ENCODE measurements at places on chromosomes 12 and 14.

GRCh38 chr12:105944628-105945027 lies 194.1 kb downstream of the NUAK1 start:
- DNase-seq: no peak

DNA sequence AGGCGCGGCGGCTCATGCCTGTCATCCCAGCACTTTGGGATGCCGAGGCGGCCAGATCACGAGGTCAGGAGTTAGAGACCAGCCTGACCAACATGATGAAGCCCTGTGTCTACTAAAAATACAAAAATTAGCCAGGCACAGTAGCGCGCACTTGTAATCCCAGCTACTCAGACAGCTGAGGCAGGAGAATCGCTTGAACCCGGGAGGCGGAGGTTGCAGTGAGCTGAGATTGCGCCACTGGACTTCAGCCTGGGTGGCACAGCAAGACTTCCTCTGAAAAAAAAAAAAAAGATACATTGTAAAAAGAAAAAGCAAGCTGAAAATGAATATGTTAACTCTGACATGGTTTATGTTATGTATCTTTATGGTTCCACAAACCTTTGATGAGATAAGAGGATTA lies 33.6 kb downstream of the RPGRIP1 start:
- no peak for DNase-seq

- DNase-seq: no peak
These were observed 195.8 kb upstream of the PZP start for GRCh38 chr12:9404031-9404430.

GRCh38 chr12:80325167-80325959 lies 118.7 kb upstream of the PTPRQ start:
- DNase-seq: no peak

- DNase-seq: no peak
These were observed 77.8 kb downstream of the RIN3 start for GRCh38 chr14:92591346-92591745.

DNA sequence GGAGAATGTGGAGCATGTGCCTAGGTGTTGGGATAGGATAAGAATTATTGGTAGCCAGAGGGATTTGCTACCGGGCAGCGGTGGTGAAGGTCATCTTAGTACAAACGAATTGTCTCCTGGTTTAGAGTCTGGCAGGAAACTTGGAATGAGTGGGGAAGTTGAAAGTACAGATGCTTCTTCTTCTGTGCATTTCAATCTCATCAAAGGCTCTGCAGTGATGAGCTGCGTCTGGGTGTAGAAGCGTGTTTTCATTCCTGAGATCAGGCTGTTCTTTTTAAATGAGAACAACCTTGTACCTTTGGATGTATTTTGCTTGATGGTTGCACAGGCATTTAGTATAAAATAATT lies 2.1 kb downstream of the WNK1 start:
- no peak for DNase-seq

- no peak for DNase-seq
These were observed 2.0 kb downstream of the DNAH10 start for GRCh38 chr12:123764109-123764508.

GRCh38 chr12:13817131-13817530 lies 164.3 kb downstream of the GRIN2B start:
- DNase-seq: no peak

DNA sequence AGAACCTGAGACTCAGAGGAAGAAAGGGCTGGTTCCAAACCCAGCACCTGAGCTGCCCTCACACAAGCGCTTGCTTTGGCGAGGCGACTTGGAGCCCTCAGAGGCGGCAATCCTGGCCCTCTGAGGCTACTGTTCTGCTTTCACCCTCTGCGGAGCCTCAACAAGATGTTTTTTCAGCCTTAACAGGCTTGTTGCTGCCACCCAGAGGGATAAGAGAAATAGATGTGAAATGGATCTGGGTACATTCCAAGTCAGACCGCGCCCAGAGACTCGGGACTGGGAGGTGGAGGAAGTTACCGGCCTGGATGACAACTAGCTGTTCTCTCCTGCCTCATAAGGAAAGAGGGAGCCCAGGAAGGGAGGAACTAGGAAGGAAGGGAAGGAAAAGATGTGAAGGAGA lies 89.6 kb downstream of the TTC7B start:
- no peak for DNase-seq

DNA sequence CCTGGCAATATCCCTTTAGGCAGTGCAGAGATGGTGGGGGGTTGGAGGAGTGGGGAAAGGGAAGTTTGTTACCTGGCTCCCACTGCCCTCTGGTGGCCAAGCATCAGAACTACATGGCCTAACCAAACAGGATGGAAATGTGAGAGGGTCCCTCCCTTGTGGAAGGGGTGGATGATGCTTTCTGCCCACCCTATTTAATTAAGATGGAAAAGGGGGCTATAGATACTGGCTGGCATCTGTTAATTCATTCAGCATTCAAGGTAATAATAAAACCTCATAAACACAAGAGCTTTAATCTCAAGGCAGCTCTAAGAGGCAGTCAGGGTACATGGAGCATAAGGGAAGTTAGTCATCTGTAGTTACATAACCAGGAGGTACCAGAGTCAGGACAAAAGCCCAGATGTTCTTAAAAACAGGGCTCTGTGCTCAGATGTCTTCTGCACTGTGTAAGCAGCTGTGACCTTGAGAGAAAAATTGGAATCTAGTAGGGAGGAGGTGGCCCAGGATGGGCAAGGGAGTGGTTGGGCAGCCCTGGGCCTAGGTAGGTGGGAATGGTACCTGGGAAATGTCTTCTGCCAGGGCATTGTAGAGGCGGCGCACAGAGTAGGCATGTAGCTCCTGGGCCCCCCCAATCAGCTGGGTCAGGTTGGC lies 4.6 kb downstream of the AP1G2 start:
- no peak for DNase-seq

GRCh38 chr12:124816295-124816854 lies 47.3 kb downstream of the SCARB1 start:
- no peak for DNase-seq

DNA sequence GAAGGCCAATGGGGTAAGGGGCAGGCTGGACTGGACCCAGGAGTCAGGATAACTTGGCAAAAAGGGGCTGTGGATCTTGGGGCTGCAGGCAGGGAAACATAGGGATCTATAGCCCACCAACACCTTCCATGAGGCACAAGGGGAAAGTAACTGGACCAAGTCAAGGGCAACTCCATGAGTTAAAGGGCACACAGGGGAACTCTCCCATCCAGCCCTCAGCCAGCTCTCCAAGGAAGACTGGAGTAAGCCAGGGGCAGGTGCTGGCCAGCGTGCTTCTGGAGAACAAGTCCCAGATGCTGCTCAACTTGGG lies 31.3 kb upstream of the ZFP36L1 start:
- DNase-seq: no peak

DNA sequence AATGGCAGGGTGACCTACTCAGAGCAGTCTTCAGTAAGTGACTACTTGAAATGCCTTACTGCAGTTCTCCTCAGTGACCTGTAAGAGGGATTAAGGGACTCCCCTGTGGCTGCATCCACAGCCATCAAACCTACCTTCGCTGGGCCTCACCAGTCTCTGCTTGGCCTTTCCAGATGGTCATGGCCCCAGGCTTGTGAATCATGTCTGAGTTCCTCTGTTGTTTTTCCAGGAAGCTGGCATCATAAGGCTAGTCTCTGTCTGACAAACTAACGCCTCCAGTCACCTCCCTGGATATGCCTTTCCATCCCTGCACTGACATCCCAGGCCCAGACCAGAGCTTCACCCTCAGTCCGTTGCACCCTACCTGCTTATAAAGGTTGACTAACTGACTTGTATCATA lies 14.0 kb downstream of the RNASE2 start:
- DNase-seq: no peak

DNA sequence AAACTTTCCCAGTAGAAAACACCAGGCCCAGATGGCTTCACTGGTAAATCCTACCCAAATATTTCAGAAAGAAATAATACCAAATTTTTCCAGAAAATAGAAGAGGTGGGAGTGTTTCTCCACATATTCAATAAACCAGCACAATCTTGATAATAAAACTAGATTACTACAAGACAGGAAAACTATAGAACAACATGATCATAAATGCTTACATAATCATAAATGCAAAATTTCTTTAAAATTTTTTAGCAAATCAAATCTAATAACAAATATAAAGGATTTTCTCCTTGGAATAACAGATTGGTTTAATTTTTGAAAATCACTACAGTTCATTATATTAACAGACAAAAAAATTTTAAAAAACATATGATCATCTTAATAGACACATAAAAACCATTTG lies 294.5 kb downstream of the BCL11B start:
- no peak for DNase-seq

DNA sequence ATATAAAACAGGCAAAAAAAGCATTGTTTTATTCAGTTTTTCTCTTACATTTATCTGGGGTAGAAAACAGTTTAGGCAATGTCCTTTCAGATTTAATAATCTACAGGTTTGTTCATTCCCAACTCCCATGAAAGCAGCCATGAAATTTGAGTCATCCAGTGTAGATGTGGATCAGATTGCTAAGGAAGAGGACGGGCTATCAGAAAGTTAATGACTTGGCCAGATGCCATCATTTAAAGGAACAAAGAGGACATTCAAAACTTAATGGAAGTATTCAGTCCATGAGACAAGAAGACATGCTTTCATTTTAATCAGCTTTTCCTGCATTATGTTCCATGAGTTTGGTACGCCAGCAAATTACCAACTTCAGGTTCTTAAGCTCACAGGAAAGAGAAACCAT lies 31.1 kb upstream of the POC1B start:
- DNase-seq: no peak

GRCh38 chr12:102297412-102297811 lies 99.8 kb upstream of the PMCH start:
- no peak for DNase-seq

DNA sequence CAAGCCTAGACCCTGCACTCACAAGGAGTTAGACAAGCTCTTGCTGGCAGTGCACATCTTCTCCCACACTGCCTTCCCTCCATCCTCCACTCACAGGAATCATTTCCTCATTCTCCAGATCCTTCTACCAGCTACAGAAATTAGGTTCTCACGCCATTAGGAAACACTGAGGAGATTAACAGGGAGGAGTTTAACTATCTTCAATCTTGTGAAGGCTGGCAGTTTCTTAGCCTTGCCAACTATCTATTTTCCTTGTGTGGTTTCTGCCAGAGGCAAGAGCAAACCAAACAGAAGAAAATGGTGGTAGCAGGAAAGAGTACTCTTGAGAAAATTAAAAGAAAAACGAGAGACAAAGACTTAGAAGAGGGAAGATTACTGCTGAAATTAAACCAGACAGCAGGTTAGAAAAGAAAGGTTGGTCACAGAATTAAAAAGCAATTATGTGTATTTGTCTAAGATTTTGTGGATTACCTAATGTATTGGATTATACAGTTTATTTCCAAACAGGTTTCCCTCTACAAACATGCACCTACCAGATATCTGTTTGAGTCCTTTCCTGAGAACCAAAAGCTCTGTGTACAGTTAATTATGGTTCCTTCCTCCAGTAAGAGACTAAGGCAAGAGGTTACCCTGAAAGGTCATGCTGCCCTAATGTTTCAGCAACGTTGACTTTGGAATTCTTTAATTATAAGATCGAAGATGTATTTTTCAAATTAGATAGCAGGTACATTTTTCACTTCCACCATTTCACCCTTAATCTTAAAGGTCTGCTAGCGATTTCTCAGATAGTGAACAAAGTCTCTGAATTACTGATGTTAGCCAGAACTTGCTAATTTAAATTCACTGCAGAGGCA lies 5.0 kb downstream of the RERG start:
- no peak for DNase-seq

- no peak for DNase-seq
These were observed 116.2 kb downstream of the EGLN3 start for GRCh38 chr14:33834466-33835260.

DNA sequence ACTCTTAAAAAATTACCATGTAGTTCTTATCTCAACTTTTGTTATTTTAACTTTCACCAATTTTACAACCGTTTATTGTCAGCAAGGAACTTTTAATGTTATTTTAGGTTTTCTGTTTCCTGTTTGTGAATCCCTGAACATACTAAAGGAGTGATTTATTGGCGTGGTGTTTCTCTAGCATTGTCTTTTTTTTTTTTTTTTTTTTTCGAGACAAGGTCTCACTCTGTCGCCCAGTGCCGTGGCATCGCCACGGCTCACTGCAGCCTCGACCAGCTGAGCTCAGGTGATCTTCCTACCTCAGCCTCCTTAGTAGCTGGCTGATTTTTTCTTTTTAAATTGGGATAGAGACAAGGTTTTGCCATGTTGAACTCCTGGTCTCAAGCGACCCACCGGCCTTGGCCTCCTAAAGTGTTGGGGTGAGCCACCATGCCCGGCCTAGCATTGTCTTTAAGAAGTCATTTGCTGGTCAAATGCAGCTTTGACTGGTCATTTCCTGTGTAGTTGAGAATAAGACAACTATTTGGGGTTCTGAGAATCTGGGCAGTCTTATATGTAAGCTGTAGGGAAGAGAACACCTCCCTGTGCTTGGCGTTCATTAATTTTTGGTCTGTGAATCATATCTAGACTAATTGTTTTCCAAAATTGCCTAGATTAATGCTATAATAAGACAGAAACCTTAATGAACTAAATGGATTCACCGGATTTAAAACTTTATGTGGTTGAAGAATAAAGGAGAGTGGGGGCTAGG lies 2.1 kb downstream of the WASHC4 start:
- no peak for DNase-seq

DNA sequence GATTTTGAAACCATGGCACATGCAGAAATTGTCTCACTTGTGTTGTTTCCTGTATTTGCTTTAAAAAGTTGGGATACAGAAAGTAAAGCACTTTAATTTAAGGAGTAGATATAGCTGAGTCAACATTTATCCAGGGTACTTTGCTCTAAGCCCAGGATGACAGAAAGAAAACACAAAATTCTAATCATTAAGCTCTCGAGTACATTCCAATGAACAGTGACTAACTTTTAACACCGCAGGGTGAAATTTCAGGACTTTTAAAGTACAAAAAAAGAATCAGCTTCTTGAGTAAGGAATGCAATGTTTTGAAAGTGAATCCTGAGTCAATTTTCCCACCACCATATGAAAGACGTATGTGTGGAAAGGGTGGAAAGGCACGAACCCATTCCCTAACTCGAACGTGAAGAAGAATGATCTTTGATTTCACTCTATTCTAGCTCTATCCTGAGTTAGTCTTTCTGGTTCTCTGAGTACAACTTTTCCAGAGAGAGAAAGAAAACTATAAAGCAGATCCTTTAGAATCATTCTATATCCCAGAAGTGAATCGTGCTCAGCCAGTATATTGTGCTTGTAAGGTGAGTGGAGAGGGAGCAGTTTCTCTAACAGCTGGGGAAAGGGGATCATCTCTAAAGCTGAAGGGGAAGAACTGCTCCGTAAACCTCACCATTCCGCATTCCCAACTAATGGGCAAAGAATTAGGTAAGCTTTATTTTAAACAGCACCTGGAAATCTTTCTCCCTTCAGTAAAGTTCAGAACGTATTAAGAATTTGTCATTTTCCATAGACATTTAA lies 779.0 kb upstream of the FLRT2 start:
- no peak for DNase-seq

DNA sequence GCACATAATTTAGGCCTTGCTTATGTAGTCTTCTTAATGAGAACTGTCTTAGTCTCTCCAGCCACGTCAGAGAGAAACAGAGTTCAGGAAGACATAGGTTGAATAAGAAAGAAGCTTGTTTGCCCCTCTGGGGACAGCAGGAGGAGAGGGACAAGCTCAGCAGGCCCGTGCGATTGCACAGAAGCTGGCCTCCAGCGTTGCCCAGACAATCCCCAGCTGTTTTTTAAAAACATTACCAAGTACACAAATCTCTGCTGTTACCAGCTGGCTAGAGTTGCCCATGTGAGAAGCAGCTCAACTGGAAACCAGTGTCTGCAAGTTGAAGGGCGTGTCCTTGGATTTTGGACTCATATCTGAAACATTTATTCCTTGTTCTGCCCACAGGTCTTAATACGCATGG lies 232.6 kb downstream of the EFCAB11 start:
- DNase-seq: no peak

- no peak for DNase-seq
These were observed 173.1 kb downstream of the FLRT2 start for GRCh38 chr14:85702997-85703396.

Data from stimulated activated CD8-positive, alpha-beta memory T cell treated with anti-CD3 and anti-CD28 coated beads, Interleukin-4, amount 100 ng/mL, for 1 hour (primary cell).